ENCODE measurements at places on chromosomes 2 and 18. TPM values are rescaled to one million over a fixed set of nuclear protein-coding genes. Genes with fewer than 3 reads are reported as not detected.

GRCh38 chr2:18797133-18797845 lies 207.9 kb upstream of the NT5C1B start:
- DNase-seq: no peak

DNA sequence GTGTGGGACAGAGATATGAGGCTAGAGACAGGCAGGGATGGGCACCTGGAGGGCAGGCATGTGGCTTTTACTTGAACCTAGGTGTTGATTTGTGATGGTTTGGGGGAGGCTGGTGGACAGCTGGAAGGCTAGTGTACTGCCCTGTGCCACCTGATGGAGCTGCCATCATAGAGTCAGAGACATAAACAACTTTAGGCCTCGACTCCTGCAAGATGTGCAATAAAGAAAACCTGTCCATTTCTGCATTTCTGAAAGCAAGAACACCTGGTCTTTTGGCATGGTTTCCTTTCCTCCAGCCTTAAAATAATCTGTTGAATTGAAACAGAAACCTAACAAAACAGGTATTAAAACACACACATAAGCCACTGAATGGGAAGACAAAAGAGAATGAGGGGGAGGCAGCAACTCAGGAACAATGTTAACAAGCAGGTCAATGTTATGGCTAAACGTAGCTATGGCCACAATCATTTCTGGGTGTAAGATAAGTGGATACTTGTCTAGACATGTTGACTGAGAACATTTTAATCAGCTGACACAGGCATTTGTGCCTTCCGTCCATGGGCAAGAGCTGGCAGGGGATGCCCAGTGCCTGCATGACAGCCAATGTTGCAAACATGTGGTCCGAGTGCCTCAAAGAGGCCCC lies 87.8 kb downstream of the KCTD1 start:
- no peak for DNase-seq

DNA sequence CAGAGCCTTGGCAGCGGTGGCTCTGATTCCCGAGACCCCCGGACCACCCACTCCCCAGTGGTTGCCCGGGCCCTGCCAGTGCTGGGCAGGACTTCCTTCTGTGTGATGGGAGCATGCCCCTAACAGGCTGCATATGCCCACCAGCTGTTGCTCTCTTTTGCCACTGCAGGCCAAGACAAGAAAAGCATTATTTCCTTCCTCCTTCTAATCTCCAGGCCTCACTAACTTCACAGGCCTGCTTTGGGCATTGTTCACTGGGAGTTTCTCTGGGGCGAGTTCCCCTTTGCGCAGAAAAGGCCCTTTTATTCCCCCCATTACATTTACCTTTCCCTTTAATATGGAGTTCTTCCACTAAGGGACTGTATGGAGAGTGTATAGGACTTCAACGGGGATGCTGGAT lies 249.1 kb upstream of the SIX2 start:
- no peak for DNase-seq

- DNase-seq: no peak
Observed at GRCh38 chr2:47558116-47558767, 155.3 kb downstream of the MSH2 start.

GRCh38 chr2:113901943-113902342 lies 12.1 kb downstream of the ACTR3 start:
- no peak for DNase-seq

DNA sequence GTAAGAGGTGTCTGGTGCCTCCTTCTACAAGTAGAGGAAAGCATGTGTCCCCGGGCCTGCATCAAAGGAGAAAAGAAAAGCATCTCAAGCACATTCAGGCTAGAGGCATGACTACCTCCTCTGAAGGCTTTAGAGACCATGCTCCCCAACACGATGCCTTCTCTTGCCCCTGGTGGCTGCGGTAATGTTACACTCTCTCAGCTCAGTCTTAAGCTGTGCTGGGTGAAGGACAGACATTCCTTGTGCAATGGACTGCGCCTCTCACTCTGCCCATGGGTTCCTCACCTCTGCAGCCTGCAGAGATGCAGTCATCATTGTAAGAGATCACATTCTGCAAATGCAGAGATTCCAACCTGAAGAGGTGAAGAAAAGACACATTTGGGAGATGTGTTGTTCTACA lies 148.2 kb upstream of the HNRNPA3 start:
- DNase-seq: no peak

DNA sequence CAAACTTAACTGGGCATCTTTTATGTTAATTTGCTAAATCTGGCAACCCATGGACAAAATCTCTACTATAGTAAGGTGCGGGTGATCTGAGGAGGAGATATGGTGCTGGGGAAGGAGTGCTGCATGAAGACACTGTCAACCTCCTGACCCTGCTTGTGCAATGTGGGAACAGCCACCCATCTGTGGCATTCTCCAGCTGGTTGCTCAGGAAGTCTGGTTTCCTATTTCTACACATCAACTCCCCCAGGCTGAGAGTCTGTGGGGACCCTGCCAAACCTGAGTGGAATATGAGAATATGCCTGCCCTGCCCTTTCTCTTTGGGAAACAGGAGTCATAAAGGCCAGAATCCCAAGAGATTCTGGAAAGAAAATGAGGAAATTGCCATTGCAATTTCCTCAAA lies 60.1 kb upstream of the PAX3 start:
- no peak for DNase-seq

The CD8B2 gene
- not detected for total RNA-seq

The CCDC141 gene
- total RNA-seq: 10.8 TPM

The BBS5 gene
- total RNA-seq: 3.7 TPM

The UGT1A5 gene
- total RNA-seq: not detected

The CRYGA gene
- total RNA-seq: not detected

The C2orf42 gene
- 20.8 TPM for total RNA-seq

Data from naive thymus-derived CD4-positive, alpha-beta T cell (primary cell).